ENCODE measurements at places on chromosomes 1 and 21.

DNA sequence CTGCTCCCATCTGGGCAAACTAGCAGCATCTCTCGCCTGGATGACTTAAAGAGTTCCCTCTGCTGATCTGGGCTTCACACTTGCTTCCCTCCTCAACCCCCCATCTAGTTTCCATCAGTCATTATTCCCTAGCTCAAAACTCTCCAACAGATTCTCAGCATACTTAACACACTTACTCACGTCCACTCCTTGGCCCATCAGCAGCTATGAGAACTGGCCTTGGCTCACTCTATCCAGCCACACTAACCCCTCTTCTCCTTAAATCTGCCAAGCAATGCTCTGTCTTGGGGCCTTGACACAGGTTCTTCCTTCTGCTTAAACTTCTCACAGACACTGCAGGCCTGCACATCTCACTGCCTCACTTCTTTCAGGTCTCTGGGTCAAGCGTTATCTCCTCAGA lies 41.6 kb downstream of the GNG12 start:
- no peak for DNase-seq

GRCh38 chr1:30842697-30843354 lies 65.7 kb downstream of the SDC3 start:
- DNase-seq: no peak

DNA sequence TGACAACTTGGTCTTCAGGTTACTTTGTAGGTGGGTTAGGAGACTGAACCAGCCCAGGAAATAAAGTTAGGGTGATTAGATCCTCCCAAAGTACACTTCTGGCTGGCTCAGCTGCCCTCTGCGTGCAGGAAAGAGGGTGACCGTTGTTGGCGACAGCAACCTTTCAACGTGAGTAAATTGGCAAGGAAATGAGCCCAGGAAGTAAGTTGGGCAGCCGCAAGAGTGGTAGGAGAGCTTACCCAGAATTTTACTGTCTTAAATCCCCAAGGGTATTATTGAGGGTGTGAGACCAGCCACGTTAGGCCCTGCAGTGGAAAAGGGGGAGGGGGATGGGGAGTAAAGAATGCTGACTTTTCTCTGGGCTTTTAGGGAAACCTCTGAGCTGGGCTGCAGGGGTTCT lies 1.6 kb downstream of the TENT5C start:
- DNase-seq: peak; percentile 65

DNA sequence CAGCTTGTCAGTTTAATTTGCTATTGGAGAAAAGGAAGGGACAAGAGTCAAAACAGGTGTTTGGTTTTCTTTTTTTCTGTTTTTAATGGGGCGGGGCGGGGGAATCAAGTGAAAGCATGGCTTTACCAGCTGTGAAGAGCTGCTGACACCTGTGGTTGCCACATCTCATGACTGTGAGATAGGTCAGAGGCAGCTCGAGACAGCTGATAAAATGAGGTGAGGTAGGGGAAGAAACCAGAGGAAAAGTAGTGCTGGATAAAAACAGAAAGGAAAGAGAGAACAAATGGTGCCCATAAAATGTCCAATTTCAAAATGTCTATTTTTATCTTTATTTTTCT lies 272.3 kb downstream of the NEGR1 start:
- no peak for DNase-seq

DNA sequence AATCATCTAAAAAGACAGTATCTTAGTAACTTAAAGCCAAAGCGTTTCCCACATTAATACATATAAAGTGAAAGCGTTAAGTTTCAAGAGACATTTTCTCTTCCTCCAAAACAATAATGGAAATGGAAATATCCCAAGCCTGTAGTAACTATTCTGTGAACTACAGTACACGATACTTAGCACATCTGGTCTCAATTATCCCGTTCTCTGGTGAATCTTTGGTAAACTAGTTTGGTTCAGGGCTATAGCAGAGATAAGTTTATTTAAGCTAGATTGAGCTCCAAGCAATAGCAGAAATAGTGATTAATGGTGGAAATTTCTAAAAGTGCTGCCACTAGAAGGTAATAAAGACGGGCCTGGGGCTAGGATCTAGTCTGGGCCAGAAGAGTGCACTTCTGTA lies 55.2 kb downstream of the PCNX2 start:
- no peak for DNase-seq

GRCh38 chr1:46203738-46204405 lies 738 bp downstream of the LURAP1 start:
- no peak for DNase-seq

DNA sequence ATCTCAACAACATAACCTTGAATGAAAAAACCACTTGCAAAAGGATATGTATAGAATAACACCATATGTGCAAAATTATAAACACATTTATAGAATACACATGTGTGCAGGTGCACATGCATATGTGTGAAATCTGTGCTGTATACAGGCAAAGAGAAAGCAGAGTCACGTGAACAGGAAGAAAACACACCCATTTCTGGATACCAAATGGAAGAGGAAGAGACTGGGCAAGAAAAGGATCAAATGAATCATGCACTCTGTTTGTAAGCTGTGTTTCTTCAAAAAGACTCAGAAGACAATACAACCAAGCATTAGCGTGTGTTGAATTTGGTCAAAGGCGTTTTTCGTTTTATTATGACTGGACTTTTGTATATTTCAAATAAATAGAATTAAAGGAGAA lies 111.3 kb upstream of the ERG start:
- no peak for DNase-seq

- DNase-seq: peak; percentile 45
These were observed 766 bp downstream of the AGO4 start for GRCh38 chr1:35808450-35809113.

- no peak for DNase-seq
These were observed 22.6 kb downstream of the DMBX1 start for GRCh38 chr1:46512135-46512791.

- no peak for DNase-seq
These were observed 1290.5 kb upstream of the B3GALT2 start for GRCh38 chr1:194476872-194477271.

- DNase-seq: no peak
These were observed 149.9 kb upstream of the IGSF21 start for GRCh38 chr1:17957588-17958267.

DNA sequence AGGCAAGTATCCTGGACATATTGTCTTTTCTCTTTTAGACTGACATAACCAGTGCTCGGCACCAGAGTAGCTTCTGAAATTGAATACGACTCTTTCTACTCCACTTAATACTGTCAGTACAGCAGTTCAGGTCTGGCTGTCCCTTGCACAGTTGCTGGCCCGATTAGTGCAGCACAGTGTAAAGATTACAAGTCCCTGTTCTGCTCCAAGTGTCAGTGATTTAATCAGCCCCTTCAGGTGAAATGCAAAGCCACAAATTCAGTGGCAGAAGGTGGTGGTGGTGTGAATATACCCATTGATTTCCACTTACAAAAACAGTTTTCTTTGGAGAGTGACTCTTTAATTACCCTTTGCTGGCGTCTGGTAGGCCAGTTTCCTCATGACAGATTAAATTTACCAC lies 545.4 kb downstream of the ADGRL2 start:
- DNase-seq: no peak

GRCh38 chr1:44819196-44819607 lies 10.9 kb downstream of the BTBD19 start:
- DNase-seq: peak; percentile 21

DNA sequence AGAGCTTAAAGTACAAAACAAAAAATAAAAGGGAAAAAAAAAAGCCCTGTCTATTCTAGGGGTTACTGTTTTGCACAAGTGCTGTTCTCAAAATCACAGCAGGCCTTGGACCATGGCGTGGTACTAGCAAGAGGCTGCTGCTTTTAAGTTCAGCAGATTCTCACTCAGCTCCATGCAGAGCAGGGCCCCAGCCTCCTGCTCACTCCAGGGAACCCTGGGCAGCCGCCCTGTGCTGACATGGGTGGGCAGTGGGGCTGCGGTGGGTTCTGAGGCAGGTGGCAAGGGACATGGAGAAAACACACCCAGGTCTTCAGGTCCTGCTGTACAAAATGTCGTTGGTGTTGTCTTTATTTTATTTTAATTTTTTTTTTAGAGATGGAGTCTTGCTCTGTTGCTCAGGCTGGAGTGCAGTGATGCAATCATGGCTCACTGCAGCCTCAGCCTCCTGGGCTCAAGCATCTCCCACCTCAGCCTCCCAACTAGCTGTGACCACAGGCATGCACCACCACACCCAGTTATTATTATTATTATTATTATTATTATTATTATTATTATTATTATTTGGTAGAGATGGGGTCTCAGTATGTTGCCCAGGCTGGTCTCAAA lies 170.9 kb downstream of the DYRK1A start:
- DNase-seq: no peak

GRCh38 chr1:36657826-36658225 lies 175.1 kb upstream of the CSF3R start:
- no peak for DNase-seq

DNA sequence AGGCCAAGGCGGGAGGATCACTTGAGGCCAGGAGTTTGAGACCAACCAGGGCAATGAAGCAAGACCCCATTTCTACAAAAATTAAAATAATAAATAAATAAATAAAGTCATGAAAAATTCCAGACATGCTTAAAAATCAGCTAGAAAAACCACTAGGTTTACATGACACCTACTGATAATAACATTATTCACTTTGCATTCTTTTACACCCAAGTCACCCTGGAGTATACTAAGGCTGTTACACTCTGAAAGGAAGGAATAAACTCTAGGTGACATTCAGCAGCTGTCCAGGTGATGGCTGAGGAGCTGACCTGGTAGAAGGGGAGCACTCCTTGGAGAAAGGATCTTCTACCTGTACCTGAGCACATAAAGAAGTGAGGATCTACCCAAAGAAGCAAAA lies 179.2 kb downstream of the ZNF281 start:
- no peak for DNase-seq

DNA sequence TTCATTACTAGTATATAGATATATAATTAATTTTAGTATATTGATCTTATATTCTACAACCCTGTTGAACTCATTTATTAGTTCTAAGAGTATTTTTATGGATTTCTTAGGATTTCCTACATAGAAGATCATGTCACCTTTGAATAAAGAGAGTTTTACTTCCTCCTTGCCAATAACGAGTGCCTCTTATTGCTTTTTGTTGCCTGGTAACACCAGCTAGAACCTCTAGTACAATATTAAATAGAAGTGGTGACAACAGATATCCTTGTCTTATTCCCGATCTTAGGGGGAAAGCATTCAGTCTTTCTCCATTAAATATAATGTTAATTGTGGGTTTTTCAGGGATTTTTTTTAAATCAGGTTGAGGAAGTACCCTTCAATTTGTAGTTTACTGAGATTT lies 40.8 kb downstream of the WNT2B start:
- no peak for DNase-seq

DNA sequence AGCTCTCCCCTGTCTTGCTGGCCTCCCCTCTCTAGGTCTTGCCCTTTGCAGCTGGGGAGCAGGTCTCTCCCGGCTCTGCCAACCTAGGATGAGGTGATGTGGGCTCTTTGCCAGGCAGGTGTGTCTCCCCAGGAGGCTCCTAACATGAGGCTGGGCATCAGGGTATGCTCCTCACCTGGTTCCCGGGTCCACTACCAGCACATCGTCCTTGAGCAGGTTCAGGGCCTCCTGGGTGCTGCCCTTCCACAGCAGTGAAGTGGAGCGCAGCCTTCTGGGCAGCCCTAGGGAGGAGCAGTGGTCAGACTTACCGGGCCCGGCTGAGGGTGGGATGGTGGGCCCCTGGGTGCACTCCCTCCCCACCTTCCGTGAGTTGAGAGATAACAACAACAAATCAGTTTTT lies 17.5 kb downstream of the LACTBL1 start:
- DNase-seq: no peak

DNA sequence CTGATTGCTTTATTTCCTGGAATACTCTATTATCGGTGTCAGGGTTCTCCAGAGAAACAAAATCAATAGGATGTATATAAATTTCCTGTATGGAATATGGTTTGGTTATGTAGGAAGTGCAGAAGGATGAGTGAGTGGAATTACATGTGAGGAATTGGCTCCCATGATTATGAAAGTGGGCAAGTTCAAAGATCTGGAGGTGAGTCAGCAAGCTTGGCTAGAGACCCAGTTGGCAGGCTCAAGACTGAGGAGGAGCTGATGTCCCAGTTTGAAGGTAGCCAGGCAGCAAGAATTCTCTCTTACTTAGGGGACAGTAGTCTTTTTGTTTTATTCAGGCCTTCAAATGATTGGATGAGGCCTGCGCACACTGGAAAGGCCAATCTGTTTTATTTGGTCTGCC lies 57.5 kb downstream of the MAP3K7CL start:
- DNase-seq: no peak

GRCh38 chr1:174788981-174789380 lies 210.8 kb upstream of the CACYBP start:
- no peak for DNase-seq

DNA sequence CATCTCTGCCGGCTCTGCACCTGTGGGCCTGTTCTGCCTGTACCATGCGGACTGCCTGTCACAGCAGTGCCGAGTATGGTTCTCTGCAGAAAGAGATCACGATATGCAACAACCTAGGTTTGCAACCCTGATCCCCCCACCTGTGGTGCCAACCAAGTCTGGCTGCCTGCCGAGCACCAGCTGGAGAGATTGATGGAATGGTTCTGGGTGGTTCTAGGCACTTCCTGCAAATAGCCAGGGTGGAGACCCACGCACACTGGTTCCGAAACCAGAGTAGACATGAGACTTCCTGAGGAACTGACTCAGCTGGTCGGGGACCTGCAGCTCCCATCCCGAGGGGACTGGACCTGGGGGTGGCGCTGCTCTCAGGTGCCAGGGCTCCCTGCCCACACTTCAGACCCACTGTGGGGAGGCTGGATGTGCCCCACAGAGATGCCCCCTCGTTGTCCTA lies 5.4 kb downstream of the TPRG1L start:
- no peak for DNase-seq

- no peak for DNase-seq
These were observed 9.4 kb upstream of the NEK2 start for GRCh38 chr1:211684791-211685190.

GRCh38 chr1:194717941-194718340 lies 1531.5 kb upstream of the B3GALT2 start:
- no peak for DNase-seq

DNA sequence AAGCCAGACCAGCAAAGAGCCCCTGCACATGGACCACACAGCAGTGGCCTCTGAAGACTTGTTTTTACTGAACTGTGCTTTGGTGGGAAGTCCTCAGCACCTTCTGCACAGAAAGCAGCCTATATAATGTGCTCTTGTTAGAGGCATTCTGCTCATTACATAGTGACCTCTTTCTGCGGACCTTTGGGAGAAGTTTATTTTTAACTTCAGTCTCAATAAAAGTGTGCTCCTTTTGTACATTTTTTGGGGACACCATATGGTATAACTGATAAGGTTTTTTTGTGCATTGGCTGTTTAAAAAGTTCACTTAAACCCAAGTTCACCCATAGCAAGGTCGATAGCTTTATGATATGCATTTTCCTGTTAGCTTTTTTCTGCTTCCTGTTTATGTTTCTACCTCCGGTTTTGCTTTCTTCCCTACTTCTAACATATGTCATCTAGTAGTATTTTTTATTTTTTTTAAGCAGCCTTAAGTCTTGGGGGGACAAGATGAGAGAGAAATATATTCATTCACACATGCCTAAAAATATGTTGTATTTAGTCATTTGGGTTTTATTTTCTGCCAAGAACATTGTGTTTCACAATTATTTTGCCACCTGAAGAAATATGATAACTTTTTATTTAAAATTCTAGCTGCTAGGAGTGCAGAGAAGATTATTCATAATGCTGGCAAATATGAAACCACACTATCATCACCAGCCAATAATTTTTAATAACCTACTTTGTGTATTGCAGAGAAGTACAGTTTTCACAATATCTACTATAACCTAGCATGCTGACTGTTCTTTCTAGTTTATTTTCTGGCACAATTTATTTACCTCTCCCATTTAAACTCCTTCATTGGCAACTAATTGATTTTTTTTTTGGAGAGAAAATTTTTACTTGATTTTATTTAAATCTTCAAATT lies 22.9 kb upstream of the SLC19A2 start:
- DNase-seq: no peak
